ENCODE measurements at places on chromosomes 16 and 17.

DNA sequence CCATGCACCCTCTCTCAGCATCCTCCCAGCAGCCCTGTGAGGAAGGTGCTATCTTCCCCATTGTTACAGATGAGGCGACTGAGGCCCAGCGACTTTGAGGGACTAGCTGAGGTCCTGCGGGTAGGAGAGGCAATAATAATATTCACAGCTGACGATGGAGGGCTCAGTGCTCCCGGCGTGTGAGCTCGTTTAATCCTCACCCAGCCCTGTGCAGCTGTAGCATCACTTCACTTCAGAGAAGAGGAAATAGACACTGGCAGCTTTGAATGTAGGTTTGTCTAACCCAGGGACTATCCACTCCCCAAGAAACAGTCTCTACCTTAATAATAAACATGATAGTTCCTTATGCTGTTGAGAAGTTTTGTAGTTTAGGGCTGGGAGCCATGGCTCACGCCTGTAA is 21.6 kb downstream of the LASP1 start:
- DNase-seq, result no peak

DNA sequence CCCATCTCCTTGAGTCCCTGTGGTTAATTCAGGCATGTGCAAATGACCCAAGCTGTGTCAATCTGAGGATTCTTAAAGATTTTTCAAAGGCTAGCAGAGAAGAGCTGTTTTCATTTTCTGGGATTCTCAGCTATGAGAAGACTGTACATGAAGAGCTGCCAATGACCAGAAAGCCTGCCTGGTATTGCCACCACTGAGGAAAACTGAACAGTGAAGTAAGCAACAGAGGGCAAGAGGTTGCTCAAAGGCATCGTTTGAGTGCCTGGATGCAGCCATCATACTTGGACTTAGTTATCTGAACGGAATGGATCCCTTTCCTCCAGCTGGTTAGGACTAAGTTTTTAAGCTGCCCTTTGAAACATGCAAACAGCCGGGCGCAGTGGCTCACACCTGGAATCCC is 38.4 kb downstream of the FAM20A start:
- DNase-seq, result no peak

DNA sequence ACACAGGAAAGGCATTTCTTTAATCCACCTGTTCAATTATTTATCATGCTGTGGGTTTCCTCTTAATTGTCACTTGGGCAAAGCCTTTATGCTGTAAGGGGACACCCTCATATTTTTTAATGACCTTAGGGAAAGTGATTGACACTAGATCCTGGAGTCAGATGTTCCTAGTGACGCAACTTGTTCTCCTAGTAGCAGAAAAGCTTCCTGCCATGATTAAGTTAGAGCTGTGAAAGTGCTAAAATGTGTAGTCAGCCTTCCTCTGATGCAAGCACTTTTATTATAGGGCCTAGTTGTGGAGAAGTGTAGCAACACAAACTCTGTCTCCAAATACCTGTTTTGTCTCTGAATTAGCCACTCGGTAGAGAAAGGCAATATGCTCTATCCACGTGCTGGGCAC is 12.3 kb downstream of the TMEM100 start:
- no peak for DNase-seq

- DNase-seq, result peak; percentile 83
These were observed 19.7 kb upstream of the RCVRN start for GRCh38 chr17:9924735-9925191.

DNA sequence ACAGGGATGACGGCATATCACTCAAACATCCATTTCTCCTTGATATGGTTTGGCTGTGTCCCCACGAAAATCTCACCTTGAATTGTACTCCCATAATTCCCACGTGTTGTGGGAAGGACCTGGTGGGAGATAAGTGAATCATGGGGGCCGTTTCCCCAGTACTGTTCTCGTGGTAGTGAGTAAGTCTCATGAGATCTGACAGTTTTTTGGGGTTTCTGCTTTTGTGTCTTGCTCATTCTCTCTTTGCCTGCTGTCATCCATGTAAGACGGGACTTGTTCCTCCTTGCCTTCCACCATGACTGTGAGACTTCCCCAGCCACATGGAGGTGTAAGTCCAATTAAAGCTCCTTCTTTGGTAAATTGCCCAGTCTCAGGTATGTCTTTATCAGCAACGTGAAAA is 30.3 kb downstream of the TRAP1 start:
- DNase-seq, result no peak

DNA sequence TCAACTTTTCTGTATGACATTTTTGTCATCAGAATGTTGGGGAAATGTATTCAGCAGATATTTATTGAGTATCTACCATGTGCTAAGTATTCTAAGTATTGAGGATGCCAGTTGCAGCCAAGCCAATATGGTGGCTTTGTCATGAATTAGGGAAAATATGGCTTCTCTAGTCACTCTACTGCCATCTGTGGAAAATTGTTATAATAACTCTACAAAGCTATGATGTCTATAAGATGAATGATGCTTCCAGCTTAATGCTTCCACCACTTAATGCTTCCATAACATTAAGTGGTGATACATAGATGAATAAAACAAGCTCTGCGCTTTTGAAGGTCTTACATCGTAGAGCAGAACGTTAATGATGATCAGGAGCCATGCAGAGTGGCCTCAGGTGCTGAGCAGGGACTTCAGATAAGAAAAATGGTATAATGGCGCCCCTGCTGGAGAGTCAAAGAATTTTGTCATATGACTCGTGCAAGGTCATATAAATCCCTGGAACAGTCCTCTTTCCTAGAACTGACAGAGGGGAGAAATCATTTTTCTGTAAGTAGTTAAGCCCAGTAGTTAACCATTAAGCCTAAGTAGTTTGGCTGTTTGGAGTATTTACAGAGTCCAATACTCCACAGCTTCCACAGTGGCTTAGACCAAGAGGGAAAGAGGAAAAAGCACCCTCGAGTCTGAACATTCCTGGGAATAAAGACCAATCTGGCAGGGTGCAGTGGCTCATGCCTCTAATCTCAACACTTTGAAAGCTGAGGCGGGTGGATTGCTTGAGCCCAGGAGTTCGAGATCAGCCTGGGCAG is 2.7 kb upstream of the TMIGD1 start:
- peak; percentile 41 for DNase-seq

- DNase-seq, result peak; percentile 71
These were observed 690 bp downstream of the RHOT1 start for GRCh38 chr17:32142857-32143526.

- peak; percentile 74 for DNase-seq
These were observed 2.7 kb downstream of the CENPX start for GRCh38 chr17:82019690-82020571.

DNA sequence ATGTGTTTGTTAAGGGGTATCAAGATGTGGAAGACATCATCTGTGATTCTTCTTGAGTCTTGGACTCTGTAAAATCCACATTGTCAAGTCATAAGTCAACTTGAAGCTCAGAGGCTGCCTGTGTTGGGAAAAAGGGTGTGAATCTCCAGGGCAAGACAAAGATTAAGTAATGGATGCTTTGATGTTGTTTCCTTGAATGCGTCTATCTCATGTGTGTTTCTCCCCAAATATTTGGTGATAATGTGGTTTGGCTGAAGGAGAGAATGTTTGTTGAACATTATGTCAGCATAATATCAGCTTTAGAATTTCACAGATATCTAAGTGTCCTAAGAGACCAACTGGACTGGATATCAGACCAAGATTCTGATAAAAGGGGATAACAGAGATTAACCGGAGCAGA is 24.1 kb upstream of the KCNJ16 start:
- DNase-seq, result no peak

DNA sequence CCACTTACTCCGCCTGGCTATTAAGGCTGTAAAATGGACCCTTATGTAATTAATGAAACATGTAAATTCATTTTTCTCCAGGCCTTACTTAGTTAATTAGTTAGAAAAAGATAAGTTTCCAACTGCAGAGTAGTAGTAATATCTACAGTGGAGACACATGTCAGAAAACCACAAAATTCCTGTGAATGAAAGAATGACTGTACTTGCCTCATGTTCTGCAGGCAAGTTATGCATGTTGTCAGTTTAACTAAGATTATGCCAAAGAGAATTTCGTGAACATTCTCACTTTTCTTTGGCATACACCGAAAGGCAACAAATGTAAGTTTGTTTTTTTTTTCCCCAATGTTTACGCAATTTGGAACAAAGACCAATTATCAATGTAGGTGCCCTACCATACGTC is 16.8 kb upstream of the CCL1 start:
- no peak for DNase-seq

GRCh38 chr17:77194179-77194578 is 53.4 kb downstream of the SEC14L1 start:
- DNase-seq, result no peak

GRCh38 chr16:24848065-24848464 is 2.3 kb downstream of the SLC5A11 start:
- peak; percentile 46 for DNase-seq

DNA sequence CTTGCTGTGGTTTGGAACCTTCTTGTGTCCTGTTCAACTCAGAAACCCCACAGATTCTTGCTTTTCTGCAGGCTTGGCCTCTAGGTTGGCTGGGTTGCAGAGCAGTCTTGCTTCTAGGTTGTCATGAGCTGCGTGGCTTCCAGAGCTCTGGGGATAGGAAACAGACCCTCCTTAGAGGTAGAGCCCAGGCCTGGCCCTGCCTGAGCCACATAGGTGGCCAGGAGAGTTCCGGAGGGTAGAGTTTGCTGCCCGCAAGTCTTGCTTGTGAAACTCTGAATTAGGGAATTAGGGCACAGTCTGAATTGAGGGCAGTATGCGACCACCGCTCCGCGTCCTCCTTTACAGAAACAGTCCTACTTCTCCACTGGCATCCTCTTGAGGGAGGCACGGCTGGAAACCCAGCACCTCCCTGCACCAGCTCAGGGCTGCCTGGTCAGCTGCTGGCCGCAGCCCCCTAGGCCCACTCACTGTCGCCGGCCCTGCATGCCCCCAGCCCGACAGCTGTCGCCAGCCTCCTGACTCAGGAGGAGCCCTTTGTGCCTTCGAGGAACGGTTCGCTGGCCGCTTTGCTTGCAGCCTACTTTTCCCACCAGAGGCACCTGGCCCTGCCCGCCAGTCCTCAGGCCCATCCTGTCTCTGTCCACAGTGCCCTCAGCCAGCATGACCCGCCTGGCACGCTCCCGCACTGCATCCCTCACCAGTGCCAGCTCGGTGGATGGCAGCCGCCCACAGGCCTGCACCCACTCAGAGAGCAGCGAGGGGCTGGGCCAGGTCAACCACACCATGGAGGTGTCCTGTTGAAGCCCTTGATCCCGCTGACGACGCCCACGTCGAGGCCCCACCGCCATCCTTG is 4.3 kb upstream of the SETD6 start:
- no peak for DNase-seq

- DNase-seq, result peak; percentile 23
These were observed 94.6 kb upstream of the TBX2 start for GRCh38 chr17:61305024-61305423.

DNA sequence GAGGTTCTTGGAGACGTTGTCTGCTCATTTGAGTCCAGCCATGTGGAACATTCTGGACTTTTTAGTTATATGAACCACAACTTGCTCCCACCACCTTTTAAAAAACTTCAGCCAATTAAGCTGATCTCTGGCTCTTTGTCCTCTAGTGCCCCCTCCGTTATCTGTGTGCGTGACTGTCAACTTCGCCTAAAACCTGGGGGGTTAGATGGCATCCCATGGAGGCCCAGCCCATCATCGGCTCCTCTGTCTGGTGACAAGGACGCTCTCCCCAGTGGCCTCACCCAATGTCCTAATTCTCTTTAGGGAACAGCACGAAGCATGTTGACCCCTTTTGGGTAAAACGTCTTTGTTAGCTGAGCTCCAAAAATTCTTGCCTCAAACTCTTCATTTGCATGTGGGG is 341.0 kb upstream of the TNRC6C start:
- DNase-seq, result no peak

DNA sequence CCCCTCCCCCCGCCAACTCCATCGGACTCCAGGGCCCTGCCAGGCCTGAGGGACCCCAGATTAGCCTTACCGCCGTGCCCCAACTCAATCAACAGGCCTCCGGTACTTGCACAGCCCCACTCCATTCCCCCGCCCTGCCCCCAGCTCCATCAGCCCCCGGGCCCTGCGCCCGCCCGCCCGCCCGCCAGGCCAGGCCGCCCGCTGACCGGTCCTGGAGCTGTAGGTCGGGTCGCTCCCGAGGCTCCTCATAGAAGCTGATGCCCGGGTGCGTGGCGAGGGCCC is 308 bp downstream of the GTF3C1 start:
- no peak for DNase-seq

DNA sequence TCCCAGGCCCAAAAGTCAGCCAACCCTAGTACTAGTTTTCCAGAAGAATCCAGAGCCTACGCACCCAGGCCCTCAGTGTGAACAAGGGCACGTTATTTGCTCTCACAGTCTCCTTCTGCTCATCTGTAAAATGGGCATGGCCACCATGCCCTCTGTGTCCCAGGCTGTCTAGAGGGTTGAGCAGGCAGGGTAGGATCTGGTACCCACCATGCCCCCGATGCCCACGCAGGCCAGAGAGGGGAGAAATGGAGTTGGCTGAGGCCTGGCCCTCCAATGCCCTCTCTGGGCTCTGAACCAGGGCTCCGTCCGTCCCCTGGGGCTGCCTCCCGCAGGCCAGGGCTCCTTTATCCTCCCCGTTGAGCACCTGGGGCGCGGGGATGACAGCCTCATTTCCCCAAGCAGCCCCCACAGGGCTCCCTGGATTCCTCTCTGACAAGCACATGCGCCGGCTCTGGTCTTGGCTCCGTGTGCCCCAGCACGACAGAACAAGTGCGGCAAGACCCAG is 9.1 kb upstream of the BAHCC1 start:
- DNase-seq, result no peak

GRCh38 chr16:68236137-68236825 is 354 bp upstream of the ESRP2 start:
- DNase-seq, result no peak

DNA sequence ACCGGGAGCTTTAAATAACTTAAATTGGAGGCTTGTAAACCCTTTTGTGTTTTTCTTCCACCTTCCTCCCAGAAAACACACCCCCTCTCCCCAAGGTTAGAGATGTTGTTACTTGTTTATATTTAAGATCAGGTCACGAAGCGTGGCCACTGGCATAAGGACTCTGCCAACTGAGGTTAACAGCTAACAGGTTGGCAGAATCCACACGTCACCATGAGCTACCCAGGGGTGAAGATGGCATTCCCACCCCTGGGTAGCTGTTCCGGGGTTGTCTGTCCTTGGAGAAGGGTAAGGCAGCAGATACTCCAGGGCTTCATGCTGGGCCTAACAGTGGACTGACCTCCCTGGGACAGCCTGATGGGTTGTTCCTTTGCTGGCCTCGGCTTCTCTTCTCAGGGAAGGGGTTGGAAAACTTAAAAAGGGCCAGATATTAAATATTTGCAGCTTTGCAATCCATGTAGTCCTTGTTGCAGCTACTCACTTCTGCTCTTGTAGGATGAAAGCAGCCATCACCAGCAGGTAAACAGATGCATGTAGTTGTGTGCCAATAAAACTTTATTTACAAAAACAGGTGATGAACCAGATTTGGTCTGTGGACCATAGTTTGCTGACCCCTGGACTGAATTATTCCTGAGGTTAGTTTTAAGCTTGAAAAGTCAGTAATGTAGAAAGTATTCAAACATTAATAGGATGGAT is 148.6 kb downstream of the MSI2 start:
- DNase-seq, result no peak
